ENCODE measurements at places on chromosomes 11 and 22.
A peak's percentile ranks its signal among the peaks of the same experiment; 100 is the strongest.

DNA sequence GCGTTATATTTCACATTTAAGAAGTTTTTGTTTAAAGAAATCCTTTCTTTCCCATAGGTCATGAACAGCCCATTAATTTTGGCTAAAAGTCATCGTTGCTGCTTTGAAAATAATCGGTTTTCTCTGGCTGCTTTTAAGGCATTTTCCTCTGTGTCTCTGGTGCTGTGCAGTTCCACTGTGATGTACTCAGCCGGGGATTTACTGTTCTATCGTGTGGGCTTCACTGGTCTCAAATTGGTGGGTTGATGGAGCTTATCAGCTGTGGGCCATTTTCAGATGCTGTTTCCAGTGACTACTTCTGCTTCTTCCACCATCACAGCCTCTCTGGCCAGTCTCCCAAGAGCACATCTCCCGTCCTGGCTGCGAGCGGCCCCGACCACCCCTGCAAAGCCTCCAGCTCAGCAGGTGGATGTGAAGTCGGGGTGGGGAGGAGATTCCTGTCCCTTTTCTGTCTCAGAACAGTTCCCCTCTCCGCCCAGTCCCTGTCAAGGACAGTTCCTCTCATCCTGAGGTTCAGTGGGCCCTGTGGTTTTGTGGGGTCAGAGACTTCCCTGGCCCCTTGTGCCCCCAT is 20.3 kb downstream of the IFITM10 start:
- no peak for DNase-seq

- DNase-seq = peak; percentile 74
These were observed 15.6 kb upstream of the INCENP start for GRCh38 chr11:62108017-62108750.

DNA sequence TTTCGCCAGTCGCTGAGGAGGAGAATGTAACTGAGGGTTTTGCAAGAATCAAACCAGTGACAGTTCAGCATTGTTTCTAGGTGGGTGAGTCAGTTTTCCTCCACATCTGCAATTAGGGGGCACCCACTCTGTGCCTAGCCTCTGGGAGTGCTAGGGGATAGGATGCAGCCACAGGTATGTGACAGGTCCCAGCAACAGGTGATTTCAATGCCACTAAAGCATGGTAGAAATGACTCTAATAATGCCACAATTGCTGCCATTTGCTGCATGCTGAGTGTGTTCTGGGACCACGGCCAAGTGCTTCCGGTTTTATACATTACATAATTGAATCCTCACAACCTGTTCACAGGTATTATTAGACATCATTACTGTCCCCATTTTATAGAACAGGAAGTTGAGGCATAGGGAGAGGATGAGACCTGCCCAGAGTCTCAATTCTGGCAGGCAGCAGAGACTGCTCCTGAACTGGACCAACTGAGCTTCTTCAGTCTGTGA is 556 bp downstream of the CRYBB2 start:
- no peak for DNase-seq

DNA sequence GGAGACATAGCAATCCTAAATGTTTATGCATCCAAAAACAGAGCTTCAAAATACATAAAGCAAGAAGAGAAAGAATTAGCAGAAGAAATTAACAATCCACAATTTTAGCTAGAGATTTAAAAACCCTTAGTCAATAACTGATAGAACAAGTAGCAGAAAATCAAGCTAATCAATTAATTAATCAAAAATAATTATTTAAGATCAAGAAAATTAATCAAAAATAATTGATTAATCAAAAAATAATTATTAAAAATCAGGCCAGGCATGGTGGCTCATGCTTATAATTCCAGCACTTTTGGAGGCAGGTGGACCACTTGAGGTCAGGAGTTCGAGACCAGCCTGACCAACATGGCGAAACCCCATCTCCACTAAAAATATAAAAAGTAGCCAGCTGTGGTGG is 29.2 kb downstream of the C11orf24 start:
- no peak for DNase-seq

DNA sequence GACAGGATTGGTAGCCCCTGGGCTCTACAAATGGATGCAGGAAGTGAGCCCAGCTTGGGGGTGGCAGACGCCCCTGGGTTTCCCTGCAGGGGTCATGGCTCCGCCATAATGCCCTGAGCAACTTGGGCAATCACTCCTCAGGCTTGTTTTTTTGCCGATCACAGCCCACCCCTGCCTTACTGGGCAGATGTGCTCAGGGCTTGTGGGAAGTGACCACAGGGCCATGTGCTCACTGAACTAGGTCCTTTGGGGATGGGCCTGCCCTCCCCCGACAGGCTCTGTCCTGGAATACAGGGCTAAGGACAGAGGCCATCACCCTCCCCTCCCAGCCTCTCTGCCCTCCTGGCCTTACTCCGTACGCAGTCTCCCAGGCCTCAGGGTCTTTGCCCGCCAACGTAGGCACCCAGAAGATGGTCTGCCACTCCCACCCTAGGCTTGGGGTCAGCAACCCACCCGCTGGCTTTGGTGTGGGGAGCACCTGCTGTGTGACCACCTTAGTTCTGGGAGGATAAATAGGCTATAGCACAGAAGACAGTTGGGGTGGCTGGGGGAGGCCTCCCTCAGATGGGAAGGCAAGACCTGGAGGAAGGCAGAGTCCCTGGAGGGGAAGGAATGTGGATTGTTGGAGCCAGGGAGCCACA is 3.8 kb downstream of the RPLP2 start:
- no peak for DNase-seq

- DNase-seq = peak; percentile 44
These were observed 1.3 kb downstream of the PPP1R14B start for GRCh38 chr11:64245401-64245796.

DNA sequence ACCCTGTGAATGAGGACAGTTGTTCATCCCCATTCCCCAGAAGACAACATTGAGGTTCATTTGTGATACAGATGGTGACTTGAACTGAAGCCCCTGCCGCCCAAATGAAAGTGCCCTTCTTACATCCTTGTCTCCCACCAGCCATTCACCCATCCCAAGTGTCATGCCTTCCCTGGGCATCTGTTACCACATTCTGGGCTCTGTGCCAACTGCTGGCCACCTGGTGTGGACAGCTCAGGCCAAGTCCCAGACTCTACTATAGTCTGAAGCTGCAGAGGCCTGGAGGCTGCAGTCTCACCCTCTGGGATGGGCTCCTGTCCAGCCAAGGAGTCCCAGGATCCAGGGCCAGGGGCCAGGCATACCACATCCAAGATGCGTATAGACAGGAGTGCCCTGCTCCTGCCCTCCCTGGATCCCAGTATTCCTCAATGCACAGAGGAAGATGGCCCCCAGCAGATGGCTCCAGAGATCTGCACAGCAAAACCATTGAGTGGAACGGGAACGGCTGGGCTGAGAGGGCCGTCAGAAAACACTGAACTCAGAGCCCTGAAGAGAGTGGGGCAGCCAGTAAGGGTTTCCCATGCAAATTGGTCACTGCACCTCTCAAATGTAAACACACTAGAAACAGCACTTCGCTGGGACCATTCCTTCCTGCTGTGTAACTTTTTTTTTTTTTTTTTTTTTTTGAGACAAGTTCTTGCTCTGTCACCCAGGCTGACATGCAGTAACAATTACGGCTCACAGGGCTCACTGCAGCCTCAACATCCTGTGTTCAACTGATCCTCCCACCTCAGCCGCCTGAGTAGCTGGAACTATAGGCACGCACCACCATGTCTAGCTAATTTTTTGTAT is 22.8 kb downstream of the ARRB1 start:
- peak; percentile 87 for DNase-seq

GRCh38 chr11:68346462-68346790 is 34.0 kb downstream of the LRP5 start:
- no peak for DNase-seq

DNA sequence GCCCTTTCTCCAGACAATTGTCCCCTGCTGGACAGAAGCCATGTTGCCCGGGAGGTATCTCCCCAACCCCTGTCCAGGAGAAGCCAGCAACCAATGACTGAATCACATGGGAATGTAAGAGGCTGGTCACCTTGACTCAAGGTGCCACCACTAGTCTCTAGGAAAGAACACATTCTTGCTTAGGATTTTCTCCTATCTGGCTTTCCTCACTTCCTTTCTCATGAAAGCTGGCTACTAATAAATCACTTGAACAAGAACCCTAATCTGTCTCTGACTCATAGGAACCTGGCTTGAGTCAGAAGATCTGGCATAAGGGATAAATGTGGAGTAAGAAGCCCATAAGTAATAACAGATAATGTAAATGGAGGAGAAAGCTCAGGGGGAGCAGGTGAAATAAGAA is 101.4 kb upstream of the C11orf87 start:
- DNase-seq = peak; percentile 18

GRCh38 chr11:87263979-87264378 is 226.2 kb downstream of the TMEM135 start:
- peak; percentile 47 for DNase-seq

DNA sequence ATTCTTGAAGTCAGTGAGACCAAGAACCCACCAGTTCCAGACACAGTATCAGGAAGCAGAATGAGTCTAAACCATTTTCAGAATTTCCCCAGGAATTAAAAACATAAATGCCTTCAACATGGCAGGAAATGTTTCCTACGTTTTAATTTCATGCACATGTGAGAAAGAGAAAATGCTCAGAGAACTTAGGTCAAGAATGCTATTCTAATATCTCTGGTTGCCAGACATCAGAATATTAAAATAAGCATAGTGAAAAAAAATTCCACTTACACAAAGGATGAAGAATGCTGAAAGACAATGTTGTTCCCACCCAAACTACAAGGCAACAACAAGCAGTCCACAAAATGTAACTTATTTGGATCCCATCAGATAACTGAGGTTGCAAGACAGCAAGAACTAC is 104.8 kb downstream of the RAB38 start:
- DNase-seq = no peak

- DNase-seq = no peak
These were observed 22.7 kb upstream of the RASD2 start for GRCh38 chr22:35517769-35518530.

DNA sequence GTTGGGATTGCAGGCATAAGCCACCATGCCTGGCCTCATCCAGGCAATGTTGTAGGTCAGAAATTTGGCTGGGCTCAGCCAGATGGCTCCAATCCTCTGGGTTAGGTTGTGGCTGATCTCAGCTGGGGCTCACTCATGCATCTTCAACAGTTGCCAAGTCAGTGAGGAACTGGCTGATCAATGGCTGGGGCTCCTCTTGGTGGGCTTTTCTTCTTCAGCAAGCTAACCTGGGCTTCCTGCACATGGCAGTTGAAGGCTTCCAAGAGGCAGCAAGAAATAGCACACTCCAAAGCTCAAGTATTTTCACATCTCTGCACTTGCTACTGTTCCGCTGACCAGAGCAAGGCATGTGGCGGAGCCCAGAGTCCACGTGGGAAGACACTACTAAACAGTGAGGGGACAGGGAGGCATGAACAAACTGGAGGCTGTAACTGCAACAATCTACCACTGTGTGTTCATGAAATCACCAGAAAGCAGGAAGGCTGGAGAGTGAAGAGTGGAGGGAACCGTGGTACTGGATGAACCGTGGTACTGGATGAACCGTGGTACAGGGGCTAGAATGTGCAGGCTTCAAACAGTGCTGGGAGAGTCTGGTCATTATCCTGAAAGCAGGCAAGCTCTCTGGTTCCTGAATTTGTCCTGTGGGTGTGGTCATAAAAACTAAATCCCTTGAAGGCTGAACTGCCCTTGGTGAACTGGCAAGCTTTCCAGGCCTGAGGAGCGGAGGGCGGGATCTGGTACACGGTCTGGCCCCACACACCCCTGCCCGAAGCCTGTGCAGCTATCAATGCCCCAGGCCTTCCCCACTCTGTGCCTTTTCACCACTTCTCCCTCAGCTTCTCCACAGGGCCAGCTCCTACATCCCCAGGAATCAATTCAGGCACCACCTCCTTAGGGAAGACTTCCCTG is 20.2 kb downstream of the CHST1 start:
- DNase-seq = no peak

Measured in EH (cell line).